ENCODE measurements at places on chromosomes 1 and 21.
A peak's percentile ranks its signal among the peaks of the same experiment; 100 is the strongest.

- no peak for DNase-seq
Measured at GRCh38 chr1:215128504-215128903, 46.0 kb downstream of the KCNK2 start.

- DNase-seq, result no peak
Measured at GRCh38 chr21:37868446-37869295, 47.6 kb downstream of the KCNJ6 start.

GRCh38 chr1:79819140-79819539, 812.6 kb upstream of the ADGRL4 start:
- DNase-seq, result no peak

- peak; percentile 45 for DNase-seq
Measured at GRCh38 chr1:184075055-184076029, 23.8 kb downstream of the TSEN15 start.

DNA sequence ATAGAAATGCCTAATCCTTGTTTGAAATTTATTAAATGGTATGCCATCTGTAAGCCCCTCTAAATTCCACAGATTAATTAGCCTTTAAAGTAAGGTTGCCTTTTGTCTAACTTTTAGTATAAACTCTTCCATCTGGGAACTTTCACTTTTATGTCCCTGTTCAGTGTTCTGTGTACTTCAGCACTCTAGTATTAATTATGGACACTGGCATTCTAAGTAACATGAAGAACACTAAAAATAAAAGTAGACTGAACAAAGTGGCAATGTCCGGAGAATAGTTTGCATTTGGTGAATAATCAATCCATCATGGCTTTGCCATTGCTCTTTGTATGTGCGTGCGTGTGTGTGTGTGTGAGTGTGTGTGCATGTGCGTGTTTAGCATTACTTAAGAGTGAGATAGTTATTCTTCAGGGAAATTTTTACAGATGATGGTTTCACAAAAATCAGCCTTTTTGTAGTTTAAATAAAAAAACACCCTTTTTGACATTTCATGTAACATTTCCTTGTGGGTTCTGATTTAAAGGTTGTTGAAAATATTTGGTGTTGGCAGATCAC, 51.1 kb downstream of the ATF6 start:
- no peak for DNase-seq

GRCh38 chr1:2933431-2934155, 87.7 kb upstream of the ACTRT2 start:
- no peak for DNase-seq

DNA sequence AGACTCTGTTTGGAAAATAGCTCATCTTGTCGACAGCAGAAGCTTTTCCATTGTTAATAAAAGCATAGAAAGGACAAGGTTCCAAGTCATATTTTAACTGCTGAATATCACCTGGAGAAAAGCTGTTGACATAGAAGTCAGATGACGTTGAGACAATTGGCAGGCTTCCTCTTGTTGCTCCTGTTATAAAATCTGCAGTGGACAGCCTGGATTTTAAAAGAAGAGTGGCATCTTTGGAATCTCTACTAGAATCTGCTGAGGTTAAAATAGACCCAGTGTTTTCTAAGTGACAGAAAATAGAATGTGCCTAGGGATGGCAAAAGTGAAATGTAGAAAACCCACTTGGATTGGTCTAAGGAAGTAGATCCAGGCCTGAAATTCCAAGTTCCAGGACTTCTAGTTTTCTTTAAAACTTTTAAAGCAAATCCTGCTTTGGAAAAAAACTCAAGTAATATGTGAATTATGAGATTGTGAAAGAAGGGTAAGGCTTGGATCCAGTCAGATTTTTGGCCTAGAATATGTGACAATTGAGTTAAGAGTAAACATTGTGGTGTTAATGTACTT, 53.6 kb upstream of the NEXN start:
- DNase-seq, result no peak

- no peak for DNase-seq
Measured at GRCh38 chr1:75053207-75053606, 81.0 kb upstream of the LHX8 start.
